ENCODE measurements at places on chromosomes 1 and 21. TPM values are rescaled to one million over a fixed set of nuclear protein-coding genes. Genes with fewer than 3 reads are reported as not detected.
A peak's percentile ranks its signal among the peaks of the same experiment; 100 is the strongest.

GRCh38 chr1:25482211-25482610 lies 51.5 kb downstream of the MACO1 start:
- DNase-seq: no peak

DNA sequence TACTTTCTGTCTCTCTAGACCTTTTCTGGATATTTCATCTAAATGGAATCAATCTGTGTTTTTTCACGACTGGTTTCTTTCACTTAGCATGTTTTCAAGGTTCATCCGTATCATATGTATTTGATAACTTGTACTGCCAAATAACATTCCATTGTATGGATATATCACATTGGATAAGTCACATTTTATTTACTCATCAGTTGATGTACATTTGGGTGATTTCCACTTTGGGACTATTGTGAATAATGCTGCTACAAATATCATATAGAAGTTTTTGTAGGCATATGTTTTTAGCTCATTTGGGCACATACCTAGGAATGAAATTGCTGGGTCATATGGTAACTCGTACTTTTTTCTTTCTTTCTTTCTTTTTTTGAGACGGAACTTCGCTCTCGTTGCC lies 6.7 kb downstream of the HMGN2 start:
- no peak for DNase-seq

The XKR8 gene
- total RNA-seq: 8.2 TPM

DNA sequence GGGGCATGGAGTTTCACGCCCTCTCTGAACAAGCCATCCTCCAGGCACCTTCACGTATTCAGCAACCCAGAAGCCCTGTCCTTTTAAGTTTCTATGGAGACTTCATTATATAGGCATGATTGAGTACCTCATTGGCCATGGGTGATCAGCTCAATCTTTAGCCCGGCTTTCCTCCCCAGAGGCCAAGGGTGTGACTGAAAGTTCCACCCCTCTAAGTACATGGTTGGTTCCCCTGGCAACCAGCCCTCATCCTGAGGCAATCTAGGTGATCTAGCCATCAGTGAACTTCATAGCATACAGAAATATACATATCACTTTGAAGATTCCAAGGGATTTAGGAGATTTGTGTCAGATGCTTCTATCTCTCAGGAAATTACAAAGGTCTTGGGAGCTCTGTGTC lies 21.3 kb upstream of the DHX9 start:
- no peak for DNase-seq

DNA sequence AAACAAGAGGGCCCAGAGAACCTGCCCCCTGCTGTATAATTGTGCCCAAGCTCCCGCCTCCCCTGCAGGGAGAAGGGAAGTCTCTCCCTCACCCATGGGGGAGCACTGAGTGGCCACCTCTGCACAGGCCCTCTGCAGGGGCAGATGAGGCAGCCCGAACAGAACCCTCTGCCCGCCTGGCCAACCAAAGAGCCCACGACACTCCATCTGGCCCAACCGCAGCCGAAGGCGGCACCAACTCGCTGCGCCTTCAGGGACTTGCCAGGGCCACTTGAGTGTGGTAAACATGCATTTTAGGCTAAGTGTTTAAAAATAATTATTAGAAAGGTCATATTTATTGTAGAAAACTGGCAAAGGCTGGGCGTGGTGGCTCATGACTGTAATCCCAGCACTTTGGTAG lies 34.6 kb upstream of the CCSAP start:
- no peak for DNase-seq

- no peak for DNase-seq
These were observed 6.9 kb upstream of the NOS1AP start for GRCh38 chr1:162062542-162063015.

The ATP1A1 gene
- total RNA-seq: 208 TPM

- no peak for DNase-seq
These were observed 158.4 kb downstream of the TRABD2B start for GRCh38 chr1:47838562-47839432.

The TENT5C gene
- 0.51 TPM for total RNA-seq

The AMPD1 gene
- not detected for total RNA-seq

DNA sequence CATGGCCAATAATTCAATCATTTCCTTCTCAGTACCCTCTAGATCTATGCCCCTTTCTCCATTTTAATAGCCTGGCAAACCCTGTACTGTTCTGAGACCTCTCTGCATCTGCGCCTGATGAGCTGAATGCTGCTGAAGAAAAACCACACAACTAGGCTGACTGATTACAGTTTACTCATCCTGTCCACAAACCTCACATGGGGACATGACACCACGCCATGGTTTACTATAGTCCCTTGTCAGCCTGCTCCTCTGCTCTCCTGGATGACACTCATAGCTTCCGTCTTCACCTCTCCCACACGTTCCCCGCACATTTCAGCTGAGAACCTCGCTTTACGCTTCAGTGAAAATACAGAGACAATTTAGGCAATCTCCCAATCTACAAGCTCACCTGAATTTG lies 59.7 kb downstream of the DESI2 start:
- DNase-seq: no peak

GRCh38 chr1:33167650-33168447 lies 14.0 kb downstream of the TRIM62 start:
- DNase-seq: no peak

GRCh38 chr1:3906672-3907020 lies 6.6 kb upstream of the C1orf174 start:
- DNase-seq: no peak

GRCh38 chr1:206735553-206736031 lies 35.0 kb upstream of the IL19 start:
- DNase-seq: peak; percentile 40

DNA sequence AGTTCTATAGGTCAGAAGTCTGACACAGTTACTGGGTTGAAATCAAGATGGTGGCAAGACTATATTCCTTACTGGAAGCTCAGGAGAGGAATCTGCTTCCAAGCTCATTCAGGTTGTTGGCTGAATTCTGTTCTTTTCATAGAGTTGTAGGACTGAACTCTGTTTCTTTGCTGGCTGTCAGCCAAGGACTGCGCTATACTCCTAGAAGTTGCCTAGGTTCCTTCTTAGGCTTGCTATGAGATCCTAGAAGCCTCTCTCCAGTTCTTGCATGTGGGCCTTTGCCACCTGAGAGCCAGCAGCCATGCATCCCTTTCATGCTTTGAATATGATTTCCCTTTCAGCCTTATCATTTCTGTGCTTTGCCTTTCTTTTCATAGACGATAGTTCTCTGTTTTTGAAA lies 176.4 kb downstream of the RPS6KC1 start:
- DNase-seq: no peak

- no peak for DNase-seq
These were observed 5.6 kb downstream of the MCOLN2 start for GRCh38 chr1:84991097-84991920.

- peak; percentile 85 for DNase-seq
These were observed 773 bp upstream of the DDX59 start for GRCh38 chr1:200670242-200671118.

- DNase-seq: peak; percentile 47
These were observed 43.8 kb downstream of the XPR1 start for GRCh38 chr1:180675586-180675985.

GRCh38 chr1:208083715-208084085 lies 160.5 kb downstream of the PLXNA2 start:
- no peak for DNase-seq

The OR2L3 gene
- not detected for total RNA-seq

The SHE gene
- 177 TPM for total RNA-seq

The LCE3E gene
- not detected for total RNA-seq

- peak; percentile 94 for DNase-seq
These were observed at the start of gene RCAN1 for GRCh38 chr21:34614628-34615486. RCAN1 (minus strand) TSS chr21:34615113; CDS start chr21:34615011, 102 bp downstream.

DNA sequence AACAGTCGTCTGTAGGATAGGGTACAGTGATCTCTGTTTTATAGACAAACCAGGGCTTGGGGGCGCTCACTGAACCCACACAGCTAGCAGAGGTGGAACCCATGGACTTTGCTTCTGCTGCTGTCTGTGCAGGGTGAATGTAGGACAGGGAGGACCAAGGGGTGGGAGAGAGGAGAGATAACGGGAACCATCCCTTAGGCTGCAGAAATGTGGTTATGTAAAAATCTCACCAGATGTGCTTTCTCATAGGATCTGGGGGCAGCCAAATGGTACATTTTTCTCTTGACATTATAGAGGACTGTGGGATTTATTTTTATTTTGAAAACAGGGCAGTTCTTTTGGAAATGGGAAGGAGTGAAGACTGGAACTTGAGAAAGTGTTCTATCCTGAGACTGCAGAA lies 8.7 kb downstream of the NFASC start:
- DNase-seq: no peak

DNA sequence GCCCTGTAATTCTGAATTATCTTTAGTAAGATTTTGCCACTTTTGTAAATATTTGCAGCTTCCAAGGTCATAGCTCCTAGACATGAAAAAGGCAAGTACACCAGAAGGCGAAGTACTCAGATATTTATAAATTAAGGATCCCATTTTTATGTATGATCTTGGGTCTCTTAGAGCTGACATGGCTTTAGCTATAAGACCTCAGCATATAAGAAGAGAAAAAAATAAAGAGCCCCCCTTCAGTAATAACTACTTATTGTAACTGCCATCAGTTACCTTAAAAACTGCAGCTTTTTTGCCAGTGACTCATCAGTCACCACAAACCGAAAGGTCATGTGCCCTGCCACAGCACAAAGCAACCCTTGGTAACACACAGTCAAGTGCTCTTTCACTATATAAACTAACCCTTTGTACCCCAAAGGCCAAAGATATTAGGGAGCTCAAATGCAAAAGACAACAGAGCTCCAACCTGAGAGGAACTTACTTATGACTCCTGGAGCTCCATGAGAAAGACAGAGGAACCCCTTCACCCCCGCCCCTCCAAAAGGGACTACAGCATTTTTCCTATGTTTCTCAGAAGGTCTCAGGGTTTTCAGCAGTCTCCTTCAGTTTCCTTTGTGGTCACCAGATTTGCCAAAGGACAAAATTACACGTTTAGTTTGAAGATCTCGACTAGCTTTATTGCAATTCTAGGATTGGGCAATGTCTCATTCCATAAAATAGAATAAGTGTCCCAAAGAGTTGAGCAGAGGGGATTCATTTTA lies 219.8 kb upstream of the DUSP10 start:
- DNase-seq: no peak

The BCL2L15 gene
- 0.17 TPM for total RNA-seq

- no peak for DNase-seq
These were observed 4.2 kb upstream of the IBA57 start for GRCh38 chr1:228161362-228161761.

GRCh38 chr1:44300852-44301251 lies 54.2 kb downstream of the ERI3 start:
- DNase-seq: no peak

The OR10J4 gene
- total RNA-seq: not detected

DNA sequence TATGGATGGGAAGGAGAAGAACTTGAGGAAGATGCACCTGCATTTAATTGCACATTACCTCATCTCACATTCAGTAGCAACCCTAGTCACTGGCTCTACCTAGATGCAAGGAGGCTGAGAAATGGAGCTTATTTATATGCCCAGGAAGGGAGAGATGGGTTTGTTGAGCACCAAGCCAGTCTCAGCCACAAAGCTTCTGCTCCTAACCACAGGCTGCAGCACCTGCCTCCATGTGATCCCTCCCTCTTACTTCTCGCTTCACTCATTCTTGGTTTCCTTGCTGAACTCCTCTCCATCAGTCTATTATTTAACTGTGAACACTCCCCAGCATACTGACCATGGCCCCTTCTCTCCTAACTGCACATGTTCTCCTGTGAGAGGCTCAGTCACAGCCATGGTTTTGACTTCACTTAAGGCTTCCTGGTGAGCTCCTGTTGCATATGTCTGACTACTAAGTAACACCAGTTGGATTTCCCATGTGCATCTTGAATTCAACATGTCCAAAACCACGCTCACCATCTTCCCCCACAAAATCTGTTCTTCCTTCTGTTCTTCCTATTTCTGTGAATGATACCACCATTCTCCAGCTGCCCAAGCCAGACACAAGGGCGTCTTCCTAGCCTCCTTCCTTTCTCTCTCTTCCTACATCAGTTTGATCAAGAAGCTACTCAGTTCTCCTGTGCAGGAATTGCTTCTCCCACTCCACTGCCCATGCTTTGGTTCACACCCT lies 139.8 kb downstream of the AK5 start:
- no peak for DNase-seq

The MLLT11 gene
- total RNA-seq: 1.2 TPM

DNA sequence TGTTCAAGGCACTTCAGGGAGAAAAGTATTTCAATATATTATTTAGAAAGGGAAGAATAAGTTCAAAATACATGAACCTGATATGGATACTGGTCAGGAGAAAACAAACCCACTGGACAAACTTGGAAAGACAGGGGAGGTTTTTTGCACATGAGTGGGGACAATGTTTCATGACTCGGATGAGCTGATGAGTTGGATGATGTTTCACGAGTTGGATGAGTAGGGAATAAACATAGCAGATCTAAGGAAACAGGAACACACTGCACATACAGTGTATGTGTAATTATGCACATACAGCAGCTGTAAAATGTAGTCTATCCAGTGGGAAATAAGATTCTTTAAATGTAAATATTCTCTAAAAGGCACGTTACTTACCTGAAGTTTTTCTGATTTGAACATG lies 682.9 kb upstream of the ADAMTS5 start:
- no peak for DNase-seq

GRCh38 chr1:232555494-232556210 lies 74.3 kb downstream of the SIPA1L2 start:
- DNase-seq: no peak

DNA sequence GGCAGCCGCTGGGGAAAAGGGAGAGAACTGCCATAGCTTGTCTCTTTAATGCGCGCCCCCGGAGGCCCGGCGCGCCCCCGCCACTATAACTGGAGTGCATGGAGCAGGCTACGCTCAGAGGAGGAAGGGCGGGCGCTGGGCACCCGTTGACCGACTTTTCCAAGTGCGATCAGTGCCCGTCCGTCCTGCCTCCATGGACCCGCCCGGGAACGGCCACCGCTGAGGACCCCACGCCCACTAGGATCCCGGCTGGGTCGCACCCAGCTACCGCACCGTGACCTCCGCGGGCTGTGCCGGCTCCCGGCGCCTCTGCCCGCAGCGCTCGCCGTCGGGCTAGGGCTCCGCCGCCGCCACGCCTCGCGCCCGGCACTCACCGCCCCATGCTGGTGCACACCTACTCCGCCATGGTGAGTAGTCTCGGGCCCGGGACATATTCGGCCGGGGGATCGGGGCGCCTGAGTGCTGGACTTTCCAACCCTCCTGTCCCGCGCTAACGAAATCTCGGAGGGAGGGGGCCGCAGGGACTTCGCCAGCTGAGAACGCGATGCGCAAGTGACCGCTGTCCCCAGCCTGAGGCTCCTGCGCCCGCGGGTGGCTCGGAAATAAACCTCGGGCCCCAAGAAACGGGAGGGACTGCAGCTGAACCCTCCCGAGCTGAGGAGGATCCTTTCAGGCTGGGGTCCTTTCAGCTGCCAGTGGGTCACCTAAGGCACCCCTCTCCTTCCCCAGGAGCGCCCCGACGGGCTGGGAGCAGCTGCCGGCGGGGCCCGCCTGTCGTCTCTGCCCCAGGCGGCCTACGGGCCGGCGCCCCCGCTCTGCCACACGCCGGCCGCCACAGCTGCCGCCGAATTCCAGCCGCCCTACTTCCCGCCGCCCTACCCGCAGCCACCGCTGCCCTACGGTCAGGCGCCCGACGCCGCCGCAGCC lies at the start of gene TFAP2E:
TSS of gene TFAP2E (plus strand) at position 117 of the 927 bp plus-strand sequence. CDS start at position 381, 264 bp downstream.
- DNase-seq: peak; percentile 46

- DNase-seq: no peak
These were observed 364.3 kb downstream of the PLPP3 start for GRCh38 chr1:56215086-56215485.

- DNase-seq: peak; percentile 66
These were observed 57.4 kb upstream of the MTF2 start for GRCh38 chr1:93021539-93022134.
